Adipocyte (in vitro differentiated cells): ENCODE measurements at places on chromosomes 11 and 22.

- DNase-seq, result no peak
These were observed 2.7 kb upstream of the GSTT4 start for GRCh38 chr22:24008022-24008283.

- DNase-seq, result no peak
These were observed 211.1 kb downstream of the BRD1 start for GRCh38 chr22:49616356-49617231.

- peak; percentile 63 for DNase-seq
These were observed 246.6 kb downstream of the TMEM135 start for GRCh38 chr11:87284306-87284705.

- no peak for DNase-seq
These were observed 6.2 kb downstream of the ZDHHC8 start for GRCh38 chr22:20137671-20138416.

GRCh38 chr22:28985581-28986290, 75.9 kb downstream of the C22orf31 start:
- DNase-seq, result no peak

DNA sequence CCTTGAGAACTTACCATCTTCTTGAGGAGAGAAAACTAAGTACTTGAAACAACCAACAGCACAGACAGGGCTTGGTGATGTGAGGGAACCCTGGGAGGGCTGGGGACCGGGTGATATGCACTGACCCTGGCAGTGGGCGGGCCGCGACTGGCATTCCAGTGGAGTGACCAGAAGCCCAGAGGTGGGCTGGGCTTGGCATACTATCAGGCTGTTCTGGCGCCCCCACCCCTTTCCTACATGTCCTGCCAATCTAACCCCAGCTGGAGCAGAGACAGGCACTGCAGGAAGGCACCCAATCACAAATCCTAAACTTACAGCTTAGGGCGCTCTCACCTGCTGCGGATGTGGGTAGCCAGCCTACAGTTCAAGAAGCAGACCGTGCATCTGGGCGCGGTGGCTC, 54.0 kb upstream of the GCAT start:
- DNase-seq, result peak; percentile 57

GRCh38 chr11:69636512-69637197, 4.3 kb upstream of the CCND1 start:
- peak; percentile 94 for DNase-seq

GRCh38 chr11:69644962-69645675, 4.2 kb downstream of the CCND1 start:
- DNase-seq, result no peak

DNA sequence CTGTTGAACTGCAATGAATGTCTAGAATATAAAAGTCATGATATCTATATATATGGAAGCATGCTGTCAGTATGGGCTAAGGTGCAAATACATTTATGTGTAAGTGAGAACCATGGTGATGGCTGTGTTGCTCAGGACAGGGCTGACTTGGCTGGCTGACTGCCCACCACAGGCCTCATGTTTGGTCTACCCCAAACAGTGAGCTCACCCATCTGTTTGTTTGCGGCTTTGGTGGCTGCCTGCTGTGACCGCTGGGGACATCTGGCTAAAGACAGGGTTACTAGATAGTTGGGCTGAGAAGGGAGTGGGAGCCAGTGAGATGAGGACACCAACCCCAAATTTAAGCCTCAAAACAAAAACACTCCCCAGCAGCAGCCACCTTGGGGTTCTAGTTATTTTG, 6.3 kb downstream of the CD44 start:
- peak; percentile 16 for DNase-seq

DNA sequence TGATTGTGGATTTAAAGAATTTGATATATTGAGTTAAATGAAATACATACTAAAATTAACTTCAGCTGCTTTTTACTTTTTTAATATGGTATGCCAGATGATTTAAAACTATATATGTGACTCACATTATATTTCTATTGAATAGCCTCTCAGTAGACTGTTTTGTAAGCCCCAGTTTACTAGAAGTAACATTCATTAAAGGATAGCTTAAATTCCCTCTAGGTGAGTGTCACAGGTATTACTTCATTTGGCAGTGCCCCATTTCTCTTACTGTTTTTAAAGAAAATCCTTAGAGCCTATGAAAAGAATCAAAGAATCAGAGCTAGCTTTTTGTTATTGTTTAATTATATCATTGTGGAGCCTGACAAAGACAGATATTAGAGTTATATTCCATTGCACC, 48.6 kb downstream of the ZC3H12C start:
- DNase-seq, result no peak

DNA sequence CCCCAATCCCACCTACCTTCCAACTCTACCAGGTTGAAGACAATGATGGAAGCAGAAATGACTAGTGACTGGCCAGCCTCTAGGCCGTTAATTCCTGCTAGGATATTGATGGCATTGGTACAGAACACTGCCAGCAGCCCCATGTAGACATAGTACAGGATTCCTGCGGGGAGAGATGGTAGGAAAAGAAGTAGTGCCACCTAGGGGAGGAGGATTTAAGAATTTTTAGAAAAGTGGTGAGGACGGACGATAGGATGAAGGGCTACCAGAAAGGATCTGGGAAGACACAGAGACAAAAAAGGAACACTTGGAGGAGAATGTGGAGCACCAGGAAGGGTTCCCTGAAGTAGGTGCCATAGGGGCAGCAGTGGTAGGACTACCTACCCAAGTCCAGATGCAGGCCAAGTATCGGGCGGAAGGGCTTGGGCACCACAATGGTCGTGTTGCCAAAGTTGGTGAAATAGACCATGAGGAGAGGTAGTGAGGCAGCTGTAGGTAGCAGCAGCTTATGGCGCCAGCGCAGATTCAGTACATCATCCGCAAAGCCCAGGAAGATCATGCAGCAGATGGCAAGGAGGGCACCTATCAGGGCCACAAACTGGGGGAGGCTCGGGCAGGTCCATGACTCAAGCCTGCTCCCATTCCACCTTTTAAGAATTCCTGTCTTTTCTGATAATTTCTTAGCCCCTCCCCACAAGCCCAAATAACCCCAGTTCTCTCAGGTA, 1.2 kb downstream of the DPAGT1 start:
- peak; percentile 60 for DNase-seq

DNA sequence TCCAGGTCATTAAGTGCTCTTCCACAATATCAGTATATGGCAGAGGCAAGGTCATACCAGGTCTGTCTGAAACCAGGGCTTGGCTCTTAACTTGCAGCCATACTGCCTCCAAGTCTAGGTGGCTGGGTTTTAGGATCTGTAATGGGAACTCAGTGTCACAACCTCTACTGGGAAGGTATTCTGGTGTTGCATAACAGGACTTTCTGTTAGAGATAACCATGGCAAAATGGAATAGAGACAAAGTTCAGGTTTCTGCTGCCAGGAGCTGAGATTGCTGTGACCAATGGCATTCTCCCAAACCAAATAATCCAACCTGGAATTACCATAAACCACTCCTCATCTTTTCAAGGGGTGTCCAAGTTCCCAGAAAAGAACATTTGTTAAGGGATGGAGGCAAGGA, 6.8 kb upstream of the SAA1 start:
- DNase-seq, result no peak

DNA sequence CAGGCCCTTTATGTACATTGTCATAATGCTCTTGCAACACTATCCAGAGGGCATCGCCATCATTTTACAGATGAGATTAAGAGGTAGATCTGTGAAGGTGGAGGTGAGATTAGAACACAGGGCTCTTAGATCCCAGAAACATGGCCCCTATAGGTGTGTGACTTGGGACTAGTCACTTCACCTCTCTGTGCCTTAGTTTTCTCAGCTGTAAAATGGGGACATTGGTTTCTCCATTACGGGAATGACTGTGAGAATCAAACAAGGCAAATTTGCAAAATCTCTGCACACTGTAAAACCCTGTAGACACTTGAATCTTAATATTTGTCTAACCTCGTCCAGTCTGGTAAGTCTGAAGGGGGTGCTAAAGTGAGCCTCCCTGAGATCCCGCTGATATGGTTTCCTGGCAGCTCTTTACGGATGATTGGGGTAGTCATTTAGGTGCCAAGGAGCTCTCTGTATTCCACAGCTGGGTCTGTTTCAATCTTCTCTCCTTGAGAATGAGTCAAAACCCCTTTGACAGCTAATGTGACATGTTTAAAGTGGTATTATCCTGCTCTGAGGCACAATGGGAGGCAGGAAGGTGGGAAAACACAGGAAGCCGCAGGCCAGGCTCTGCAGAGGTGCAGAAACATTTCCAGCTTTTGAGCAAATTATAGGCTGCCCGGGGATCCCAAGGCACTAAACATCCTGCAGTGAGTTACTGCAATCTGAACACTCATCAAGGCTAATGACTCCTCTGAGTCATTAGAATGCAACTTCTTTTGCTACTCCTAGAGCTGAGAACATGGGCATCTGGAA, 140.8 kb downstream of the CCDC81 start:
- DNase-seq, result peak; percentile 78

DNA sequence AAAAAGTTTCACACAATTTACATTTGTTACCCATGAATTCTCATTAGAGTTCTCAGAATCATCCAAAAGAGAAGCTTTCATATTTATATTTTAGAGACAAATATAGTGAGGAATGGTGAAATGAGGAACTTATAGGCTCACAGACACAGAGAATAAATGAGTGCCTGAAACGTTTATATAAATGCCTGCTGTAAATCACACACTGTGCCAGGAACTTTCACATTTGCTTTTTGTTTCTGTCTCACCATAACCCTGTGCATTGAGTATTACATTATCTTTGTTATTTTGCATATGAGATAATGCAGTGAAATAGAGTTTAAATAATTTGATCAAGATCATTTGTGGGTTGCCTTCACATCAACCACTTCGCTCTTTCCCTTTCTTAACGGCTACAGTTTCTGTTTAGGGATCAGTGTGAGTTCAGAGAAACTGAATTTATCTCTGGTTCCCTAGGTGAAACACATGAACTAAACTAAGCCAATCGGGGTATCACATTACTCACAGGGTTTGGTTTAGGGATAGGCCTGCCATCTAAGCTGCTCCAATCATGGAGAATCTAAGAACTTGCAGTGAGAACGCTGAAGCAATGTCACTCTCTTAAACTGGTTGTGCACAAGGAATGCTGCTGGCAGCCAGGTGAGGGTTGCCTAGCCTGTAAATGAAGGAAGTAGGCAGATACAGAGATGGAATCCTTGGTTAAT, 1339.2 kb upstream of the TENM4 start:
- no peak for DNase-seq

GRCh38 chr11:92765965-92766371, 203.5 kb upstream of the MTNR1B start:
- DNase-seq, result no peak

DNA sequence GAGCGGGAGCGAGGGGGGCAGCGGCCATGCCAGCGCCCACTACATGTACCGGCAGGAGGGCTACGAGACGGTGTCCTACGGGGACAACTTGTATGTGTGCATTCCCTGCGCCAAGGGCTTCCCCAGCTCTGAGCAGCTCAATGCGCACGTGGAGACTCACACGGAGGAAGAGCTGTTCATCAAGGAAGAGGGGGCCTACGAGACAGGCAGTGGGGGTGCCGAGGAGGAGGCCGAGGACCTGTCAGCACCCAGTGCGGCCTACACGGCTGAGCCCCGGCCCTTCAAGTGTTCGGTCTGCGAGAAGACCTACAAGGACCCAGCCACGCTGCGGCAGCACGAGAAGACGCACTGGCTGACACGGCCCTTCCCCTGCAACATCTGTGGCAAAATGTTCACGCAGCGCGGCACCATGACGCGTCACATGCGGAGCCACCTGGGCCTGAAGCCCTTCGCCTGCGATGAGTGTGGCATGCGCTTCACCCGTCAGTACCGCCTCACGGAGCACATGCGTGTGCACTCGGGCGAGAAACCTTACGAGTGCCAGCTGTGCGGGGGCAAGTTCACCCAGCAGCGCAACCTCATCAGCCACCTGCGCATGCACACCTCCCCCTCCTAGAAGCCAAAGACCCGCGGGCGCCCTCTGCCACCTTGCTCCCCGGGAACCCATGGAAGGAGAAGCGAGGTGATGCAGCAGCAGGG, 20.9 kb upstream of the TMEM191C start:
- DNase-seq, result no peak

DNA sequence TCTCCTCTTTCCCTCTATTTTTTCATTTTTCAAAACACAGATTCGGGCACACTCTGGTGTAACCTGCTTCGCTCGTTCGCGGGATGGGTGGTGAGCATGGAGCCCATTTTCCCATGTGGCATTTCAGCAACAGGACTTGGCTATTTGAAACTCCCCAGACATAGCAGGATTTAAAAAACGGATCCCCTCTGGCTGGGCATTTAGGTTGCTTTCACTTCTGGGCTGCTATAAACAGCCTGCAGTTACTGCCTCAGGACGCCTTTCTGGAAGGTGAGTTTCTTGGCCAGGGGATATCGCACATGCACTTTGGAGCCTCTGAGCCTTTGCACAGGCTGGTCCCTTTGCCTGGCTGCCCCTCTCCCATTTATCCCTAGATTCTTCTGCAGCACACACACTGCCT, 2.8 kb upstream of the MPPED1 start:
- no peak for DNase-seq

DNA sequence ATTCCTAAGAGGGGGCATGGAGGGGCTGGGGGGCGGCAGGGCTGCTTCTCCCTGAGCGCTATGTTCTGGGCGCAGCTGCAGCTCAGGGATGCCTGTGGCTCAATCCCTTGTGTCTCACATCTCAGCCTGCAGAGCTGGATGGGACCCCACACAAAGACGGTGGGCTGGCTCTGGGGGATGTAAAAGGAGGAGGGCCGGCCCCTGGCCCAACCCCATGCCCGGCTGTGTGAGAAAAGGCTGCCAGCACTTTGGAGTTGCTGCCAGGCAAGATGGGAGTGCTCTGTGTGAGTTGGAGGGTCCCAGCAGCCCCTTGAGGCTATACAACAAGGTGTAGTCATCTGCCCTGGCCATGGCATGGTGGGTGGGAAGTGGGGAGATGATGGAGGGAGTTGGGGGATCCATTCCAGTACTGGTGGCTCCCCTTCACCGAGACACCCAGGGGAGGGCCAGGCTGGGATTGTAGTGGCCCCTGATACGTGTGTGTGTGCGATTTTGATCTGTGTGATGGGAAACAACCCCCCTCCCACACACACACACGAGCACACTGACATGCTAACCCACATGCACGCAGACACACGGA, 1.3 kb upstream of the TBX10 start:
- no peak for DNase-seq

GRCh38 chr22:28034760-28035401, 115.8 kb upstream of the PITPNB start:
- peak; percentile 53 for DNase-seq

GRCh38 chr22:39316440-39317083, 2.9 kb downstream of the RPL3 start:
- peak; percentile 93 for DNase-seq

DNA sequence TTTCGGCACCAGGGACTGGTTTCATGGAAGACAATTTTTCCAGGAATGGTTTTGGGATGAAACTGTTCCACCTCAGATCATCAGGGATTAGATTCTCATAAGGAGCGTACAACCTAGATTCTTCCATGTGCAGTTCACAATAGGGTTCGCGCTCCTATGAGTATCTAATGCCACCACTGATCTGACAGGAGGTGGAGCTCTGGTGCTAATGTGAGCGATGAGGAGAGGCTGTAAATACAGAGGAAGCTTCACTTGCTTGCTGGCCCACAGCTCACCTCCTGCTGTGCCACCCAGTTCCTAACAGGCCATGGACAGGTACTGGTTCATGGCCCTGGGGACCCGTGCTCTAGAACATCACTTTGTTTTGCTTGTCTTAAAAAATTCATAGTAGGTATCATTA, 41.8 kb upstream of the AMPD3 start:
- no peak for DNase-seq

- peak; percentile 85 for DNase-seq
These were observed 3.8 kb downstream of the DCPS start for GRCh38 chr11:126307706-126308105.

- DNase-seq, result no peak
These were observed 75.0 kb upstream of the CCND1 start for GRCh38 chr11:69566001-69566400.
